ENCODE measurements at places on chromosomes 1 and 21. TPM values are rescaled to one million over a fixed set of nuclear protein-coding genes. Genes with fewer than 3 reads are reported as not detected.

SH2D1B gene
- total RNA-seq = 0.10 TPM

ZMYND12 gene
- not detected for total RNA-seq

GRCh38 chr1:156709757-156710489, 4.5 kb upstream of the CRABP2 start:
- no peak overlapping the region for H3K27ac ChIP-seq
- H3K27me3 ChIP-seq = peaks cover 23% of the 10 kb centered on the region
- no peak for DNase-seq

- H3K4me1 ChIP-seq = peaks cover 23% of the 10 kb centered on the region
- H3K4me3 ChIP-seq = no peak overlapping the region
- DNase-seq = no peak
- peaks cover 30% of the 10 kb centered on the region for H3K36me3 ChIP-seq
- no peaks in the 10 kb centered on the region for H3K27me3 ChIP-seq
Observed at GRCh38 chr1:55143684-55144083, 71.5 kb downstream of the USP24 start.

UTS2 gene
- total RNA-seq = not detected

- H3K4me3 ChIP-seq = peak overlapping the region; percentile 61
- peak overlapping the region; percentile 72 for H3K27ac ChIP-seq
- H3K4me1 ChIP-seq = peaks cover 55% of the 10 kb centered on the region
- no peaks in the 10 kb centered on the region for H3K27me3 ChIP-seq
- DNase-seq = peak; percentile 53
Observed at GRCh38 chr21:17775431-17776126, 43.6 kb downstream of the C21orf91 start.

DNA sequence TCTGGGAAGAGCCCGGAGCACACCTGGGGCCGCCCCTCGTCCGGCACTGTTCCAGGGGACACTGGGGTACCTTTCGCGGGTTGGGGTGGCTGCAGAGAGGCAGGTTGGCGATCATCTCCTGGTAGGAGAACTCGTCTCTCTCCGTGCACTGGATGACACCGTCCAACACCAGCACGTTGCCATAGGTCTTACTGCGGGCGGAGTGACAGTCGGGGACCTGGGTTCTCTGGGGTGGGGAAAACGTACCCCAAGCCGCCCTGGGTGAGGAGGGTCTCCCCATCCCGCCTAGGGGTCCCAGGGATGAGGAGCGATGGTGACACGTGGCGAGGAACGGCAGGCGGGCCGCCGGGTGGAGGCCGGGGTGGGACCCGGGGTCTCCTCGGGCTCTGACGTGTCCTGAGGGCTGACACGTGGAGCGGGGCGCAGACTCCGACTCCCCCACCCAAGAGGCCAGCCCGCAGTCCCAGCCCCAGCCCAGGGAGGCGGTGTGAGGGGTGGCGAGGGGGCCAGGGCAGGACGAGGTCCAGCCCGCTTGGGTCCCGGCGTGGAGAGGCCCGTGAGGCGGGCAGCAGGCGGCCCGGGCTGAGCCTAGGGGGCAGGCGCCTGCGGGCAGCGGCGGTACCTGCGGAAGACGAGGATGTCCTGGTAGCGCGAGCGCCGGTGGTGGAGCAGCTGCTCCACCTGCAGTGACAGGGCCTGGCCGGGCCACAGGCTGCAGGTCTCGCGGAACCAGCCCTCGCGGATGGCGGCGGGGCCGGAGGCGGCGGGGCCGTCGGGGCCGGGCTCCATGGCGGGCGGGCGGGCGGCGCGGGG, 457 bp downstream of the SRM start:
- no peaks in the 10 kb centered on the region for H3K27me3 ChIP-seq
- peak; percentile 26 for DNase-seq
- peaks cover 30% of the 10 kb centered on the region for H3K4me1 ChIP-seq
- peaks cover 30% of the 10 kb centered on the region for H3K36me3 ChIP-seq

GRCh38 chr21:36891692-36892091, 74.8 kb downstream of the HLCS start:
- H3K36me3 ChIP-seq = peaks cover 1% of the 10 kb centered on the region
- H3K4me1 ChIP-seq = no peaks in the 10 kb centered on the region
- H3K4me3 ChIP-seq = no peak overlapping the region
- no peaks in the 10 kb centered on the region for H3K27me3 ChIP-seq
- no peak for DNase-seq

UBL4B gene
- not detected for total RNA-seq

KCNH1 gene
- not detected for total RNA-seq

GRCh38 chr1:227225715-227226346, 92.5 kb downstream of the CDC42BPA start:
- H3K27me3 ChIP-seq = no peaks in the 10 kb centered on the region
- no peaks in the 10 kb centered on the region for H3K36me3 ChIP-seq
- H3K4me1 ChIP-seq = no peaks in the 10 kb centered on the region
- no peak overlapping the region for H3K27ac ChIP-seq

DNA sequence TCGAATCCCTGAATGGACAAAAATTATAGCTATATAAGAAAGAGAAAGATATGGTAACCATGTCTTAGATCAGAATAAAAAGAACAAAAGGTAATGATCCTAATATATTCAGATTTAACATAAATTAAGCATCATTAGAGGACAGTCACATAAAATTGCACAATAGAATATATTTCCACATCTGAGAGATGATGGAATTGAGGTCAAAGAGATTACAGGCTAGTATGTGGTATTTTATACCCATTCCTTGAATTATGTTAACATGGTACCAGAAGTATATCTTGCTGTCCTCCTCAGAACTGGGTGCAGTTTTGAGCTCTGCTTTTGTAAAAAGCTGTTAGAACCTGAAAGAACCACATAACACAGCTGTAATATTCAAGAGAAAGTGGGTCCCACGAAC, 245.6 kb upstream of the HOOK1 start:
- no peak overlapping the region for H3K27ac ChIP-seq
- H3K27me3 ChIP-seq = peaks cover 9% of the 10 kb centered on the region
- H3K4me1 ChIP-seq = peaks cover 52% of the 10 kb centered on the region
- peaks cover 5% of the 10 kb centered on the region for H3K36me3 ChIP-seq
- no peak for DNase-seq

ACKR1 gene
- total RNA-seq = not detected

DNA sequence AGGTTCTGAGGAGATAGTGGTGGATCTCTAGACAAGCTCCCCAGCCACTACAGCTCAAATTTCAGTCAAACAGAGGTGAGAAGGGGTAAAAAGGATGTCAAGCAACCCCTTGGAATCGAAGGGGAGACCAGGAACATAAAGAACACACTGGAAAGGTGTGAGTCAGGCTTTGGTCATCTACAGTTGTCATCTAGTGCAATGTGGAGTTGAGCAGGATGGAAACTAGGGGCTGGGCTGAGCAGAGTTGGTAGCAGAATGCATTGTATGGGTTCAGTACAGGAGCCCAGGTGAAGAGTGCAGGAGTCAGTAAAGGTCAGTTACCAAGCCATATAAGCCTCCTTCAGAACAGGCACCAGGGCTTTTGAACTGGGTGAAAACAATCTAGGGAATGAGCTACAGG, 52.7 kb upstream of the VAV3 start:
- no peak overlapping the region for H3K4me3 ChIP-seq
- no peak overlapping the region for H3K27ac ChIP-seq
- no peaks in the 10 kb centered on the region for H3K27me3 ChIP-seq
- no peak for DNase-seq

GRCh38 chr1:167627865-167628641, 2.0 kb upstream of the RCSD1 start:
- H3K27ac ChIP-seq = peak overlapping the region; percentile 89
- peaks cover 26% of the 10 kb centered on the region for H3K36me3 ChIP-seq
- peak overlapping the region; percentile 85 for H3K4me3 ChIP-seq
- H3K4me1 ChIP-seq = peaks cover 70% of the 10 kb centered on the region
- DNase-seq = peak; percentile 82
- no peaks in the 10 kb centered on the region for H3K27me3 ChIP-seq

GRCh38 chr1:157047062-157047410, 1.5 kb upstream of the ARHGEF11 start:
- H3K27me3 ChIP-seq = peaks cover 79% of the 10 kb centered on the region
- no peak for DNase-seq
- peaks cover 11% of the 10 kb centered on the region for H3K4me1 ChIP-seq
- H3K4me3 ChIP-seq = peak overlapping the region; percentile 40
- no peak overlapping the region for H3K27ac ChIP-seq
- peaks cover 2% of the 10 kb centered on the region for H3K36me3 ChIP-seq

- no peaks in the 10 kb centered on the region for H3K4me1 ChIP-seq
- no peak overlapping the region for H3K27ac ChIP-seq
- H3K27me3 ChIP-seq = no peaks in the 10 kb centered on the region
- DNase-seq = no peak
- H3K36me3 ChIP-seq = no peaks in the 10 kb centered on the region
Observed at GRCh38 chr1:54557671-54558355, 9.8 kb downstream of the ACOT11 start.

FHAD1 gene
- total RNA-seq = not detected

LCE2A gene
- not detected for total RNA-seq

SYF2 gene
- 41.4 TPM for total RNA-seq

GRCh38 chr1:40842207-40842606, 20.0 kb downstream of the CITED4 start:
- H3K4me1 ChIP-seq = peaks cover 56% of the 10 kb centered on the region
- H3K36me3 ChIP-seq = peaks cover 3% of the 10 kb centered on the region
- no peak overlapping the region for H3K27ac ChIP-seq
- no peak for DNase-seq
- no peak overlapping the region for H3K4me3 ChIP-seq

- DNase-seq = no peak
- no peaks in the 10 kb centered on the region for H3K4me1 ChIP-seq
- H3K4me3 ChIP-seq = no peak overlapping the region
- no peak overlapping the region for H3K27ac ChIP-seq
- H3K27me3 ChIP-seq = no peaks in the 10 kb centered on the region
- no peaks in the 10 kb centered on the region for H3K36me3 ChIP-seq
Observed at GRCh38 chr1:221488550-221488949, 253.3 kb downstream of the DUSP10 start.

DNA sequence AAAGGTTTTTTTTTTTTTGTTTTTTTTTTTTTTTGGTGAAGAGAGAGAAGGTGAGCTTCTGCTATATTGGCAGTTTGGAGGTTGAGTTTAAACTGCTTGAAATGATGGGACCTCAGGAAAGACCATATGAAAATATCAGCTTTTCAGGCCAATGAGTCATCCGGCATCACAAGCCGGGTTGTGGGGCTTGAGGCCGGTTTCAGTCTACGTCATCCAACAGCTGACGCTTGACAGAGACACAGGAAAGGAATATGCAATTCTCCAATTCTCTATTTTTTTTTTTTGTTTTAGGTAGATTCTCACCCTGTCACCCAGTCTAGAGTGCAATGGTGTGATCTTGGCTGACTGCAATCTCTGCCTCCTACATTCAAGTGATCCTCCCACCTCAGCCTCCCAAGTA, 52.4 kb downstream of the KCNJ6 start:
- H3K4me1 ChIP-seq = no peaks in the 10 kb centered on the region
- H3K36me3 ChIP-seq = no peaks in the 10 kb centered on the region
- H3K27ac ChIP-seq = no peak overlapping the region
- DNase-seq = no peak
- H3K27me3 ChIP-seq = no peaks in the 10 kb centered on the region

GRCh38 chr21:19853709-19854575, 1144.3 kb upstream of the NCAM2 start:
- no peak overlapping the region for H3K4me3 ChIP-seq
- H3K36me3 ChIP-seq = no peaks in the 10 kb centered on the region
- H3K27me3 ChIP-seq = no peaks in the 10 kb centered on the region

GRCh38 chr1:21520899-21521716, 11.9 kb downstream of the ALPL start:
- no peak overlapping the region for H3K27ac ChIP-seq
- no peaks in the 10 kb centered on the region for H3K36me3 ChIP-seq
- no peaks in the 10 kb centered on the region for H3K4me1 ChIP-seq
- H3K27me3 ChIP-seq = peaks cover 5% of the 10 kb centered on the region
- H3K4me3 ChIP-seq = no peak overlapping the region

- H3K4me3 ChIP-seq = no peak overlapping the region
- no peaks in the 10 kb centered on the region for H3K27me3 ChIP-seq
- no peak overlapping the region for H3K27ac ChIP-seq
- DNase-seq = no peak
- H3K36me3 ChIP-seq = no peaks in the 10 kb centered on the region
Observed at GRCh38 chr1:247561711-247562110, 12.8 kb downstream of the GCSAML start.

- DNase-seq = no peak
- H3K36me3 ChIP-seq = peaks cover 23% of the 10 kb centered on the region
- peak overlapping the region; percentile 70 for H3K4me3 ChIP-seq
- H3K27me3 ChIP-seq = no peaks in the 10 kb centered on the region
- H3K27ac ChIP-seq = peak overlapping the region; percentile 96
Observed at GRCh38 chr1:174969977-174970376, 29.8 kb upstream of the CACYBP start.

ADGRL4 gene
- total RNA-seq = not detected

DNA sequence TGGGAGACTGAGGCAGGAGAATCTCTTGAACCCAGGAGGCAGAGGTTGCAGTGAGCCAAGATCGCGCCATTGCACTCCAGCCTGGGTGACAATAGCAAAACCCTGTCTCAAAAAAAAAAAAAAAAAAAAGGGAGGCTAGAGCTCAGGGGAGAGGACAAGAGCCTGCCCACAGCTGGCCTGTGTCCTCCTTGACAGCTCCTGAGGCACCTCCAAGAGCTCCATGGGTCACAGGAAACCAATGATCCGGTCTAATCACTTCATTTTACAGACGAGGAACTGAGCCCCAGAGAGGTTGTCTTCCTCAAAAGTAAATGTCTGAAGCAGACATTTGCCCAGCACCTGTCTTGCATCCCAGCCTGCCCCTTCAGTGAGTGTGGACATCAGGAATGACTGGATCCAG, 49.4 kb downstream of the NID1 start:
- H3K4me3 ChIP-seq = no peak overlapping the region
- no peak for DNase-seq
- H3K27ac ChIP-seq = no peak overlapping the region
- H3K27me3 ChIP-seq = peaks cover 14% of the 10 kb centered on the region
- H3K4me1 ChIP-seq = no peaks in the 10 kb centered on the region

GRCh38 chr1:10415211-10415930, 14.9 kb upstream of the CENPS start:
- H3K4me1 ChIP-seq = peaks cover 16% of the 10 kb centered on the region
- peak overlapping the region; percentile 69 for H3K4me3 ChIP-seq
- H3K36me3 ChIP-seq = peaks cover 61% of the 10 kb centered on the region
- H3K27ac ChIP-seq = peak overlapping the region; percentile 90
- peak; percentile 10 for DNase-seq

- no peak overlapping the region for H3K4me3 ChIP-seq
- peaks cover 11% of the 10 kb centered on the region for H3K4me1 ChIP-seq
- H3K36me3 ChIP-seq = no peaks in the 10 kb centered on the region
- H3K27me3 ChIP-seq = no peaks in the 10 kb centered on the region
- no peak for DNase-seq
Observed at GRCh38 chr21:32499249-32500055, 85.9 kb downstream of the TCP10L start.
